ENCODE measurements at places on chromosomes 5 and 9. TPM values are rescaled to one million over a fixed set of nuclear protein-coding genes. Genes with fewer than 3 reads are reported as not detected.

Gene LCP2
- not detected for total RNA-seq

Gene SPZ1
- not detected for total RNA-seq

DNA sequence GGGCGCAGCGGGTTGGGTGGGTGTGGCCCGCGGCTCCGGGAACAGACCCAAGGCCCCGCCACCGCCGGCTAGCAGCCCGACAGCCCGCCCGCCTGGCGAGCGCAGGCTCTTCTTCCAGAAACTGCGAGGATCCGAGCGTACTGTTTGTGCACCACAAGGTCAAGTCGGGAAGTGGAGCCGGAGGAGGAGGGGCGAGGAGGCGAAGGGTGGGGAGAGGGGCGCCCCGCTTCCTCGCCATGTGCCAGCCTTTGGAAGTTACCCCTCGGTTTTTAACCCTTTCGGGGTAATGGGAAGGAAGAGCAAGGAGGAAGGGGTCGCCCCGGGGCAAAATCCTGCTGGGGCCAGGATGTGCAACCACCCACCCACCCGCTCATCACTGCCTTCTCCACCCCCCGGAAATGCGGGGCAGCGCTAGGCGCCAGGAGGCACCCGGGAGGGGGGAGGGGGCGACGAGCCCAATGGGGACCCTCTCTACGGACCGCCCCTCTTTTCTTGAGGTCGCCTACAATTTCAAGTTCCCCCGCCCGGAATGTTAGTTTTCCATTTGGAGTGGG lies 1.1 kb upstream of the JADE2 start:
- peak; percentile 50 for DNase-seq

Gene ZNF169
- 3.0 TPM for total RNA-seq

GRCh38 chr9:110426052-110426709 lies 88.5 kb upstream of the TXNDC8 start:
- DNase-seq, result no peak

- no peak for DNase-seq
These were observed 16.8 kb downstream of the ACSL6 start for GRCh38 chr5:131994533-131995226.

GRCh38 chr9:98603821-98604383 lies 104.8 kb downstream of the GABBR2 start:
- DNase-seq, result no peak

Gene PTCH1
- 39.2 TPM for total RNA-seq

DNA sequence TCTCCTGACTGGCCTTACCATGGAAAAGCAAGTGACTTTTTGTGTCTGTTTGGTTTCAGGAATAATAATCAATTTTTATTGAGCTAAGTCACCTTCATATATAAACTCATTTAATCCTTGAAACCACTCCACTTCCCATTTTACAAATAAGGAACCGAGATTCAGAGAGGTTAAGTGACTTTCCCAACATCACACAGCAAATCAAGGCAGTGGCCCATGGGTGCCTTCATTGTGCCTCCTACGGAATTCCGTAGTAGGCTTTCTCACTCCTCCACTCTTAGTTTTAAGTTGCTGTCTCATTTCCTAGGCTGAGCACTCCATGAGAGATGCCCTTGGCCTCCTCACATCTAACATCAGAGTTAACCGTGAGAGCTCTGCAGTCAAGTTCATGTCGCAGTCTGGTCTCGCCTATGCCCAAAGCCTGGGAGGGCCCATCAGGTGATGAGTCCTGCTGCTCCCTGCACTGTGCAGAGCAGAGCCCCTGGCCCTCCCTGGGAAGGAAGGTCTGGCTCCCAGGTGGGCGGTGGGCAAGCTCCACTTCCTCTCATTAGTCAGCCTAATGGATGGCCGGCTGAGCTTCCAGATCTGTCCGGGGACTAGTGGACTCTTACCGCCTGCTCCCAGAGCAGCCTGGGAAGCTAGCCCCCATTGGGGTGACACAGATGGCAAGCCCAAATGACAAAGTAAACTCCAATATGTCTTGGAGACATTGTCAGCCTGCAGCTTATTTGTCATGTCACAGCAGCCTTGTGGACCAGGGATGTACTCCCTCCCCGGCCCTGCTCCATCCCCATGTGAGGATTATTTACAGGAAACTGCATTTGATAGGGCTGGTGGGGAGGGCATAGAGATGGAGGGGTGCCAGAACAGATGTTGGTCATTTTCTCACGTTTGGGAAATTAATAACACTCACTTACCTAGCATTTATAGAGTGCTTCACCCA lies 123.4 kb downstream of the MVB12B start:
- no peak for DNase-seq

GRCh38 chr9:16453390-16453789 lies 417.1 kb downstream of the BNC2 start:
- no peak for DNase-seq

DNA sequence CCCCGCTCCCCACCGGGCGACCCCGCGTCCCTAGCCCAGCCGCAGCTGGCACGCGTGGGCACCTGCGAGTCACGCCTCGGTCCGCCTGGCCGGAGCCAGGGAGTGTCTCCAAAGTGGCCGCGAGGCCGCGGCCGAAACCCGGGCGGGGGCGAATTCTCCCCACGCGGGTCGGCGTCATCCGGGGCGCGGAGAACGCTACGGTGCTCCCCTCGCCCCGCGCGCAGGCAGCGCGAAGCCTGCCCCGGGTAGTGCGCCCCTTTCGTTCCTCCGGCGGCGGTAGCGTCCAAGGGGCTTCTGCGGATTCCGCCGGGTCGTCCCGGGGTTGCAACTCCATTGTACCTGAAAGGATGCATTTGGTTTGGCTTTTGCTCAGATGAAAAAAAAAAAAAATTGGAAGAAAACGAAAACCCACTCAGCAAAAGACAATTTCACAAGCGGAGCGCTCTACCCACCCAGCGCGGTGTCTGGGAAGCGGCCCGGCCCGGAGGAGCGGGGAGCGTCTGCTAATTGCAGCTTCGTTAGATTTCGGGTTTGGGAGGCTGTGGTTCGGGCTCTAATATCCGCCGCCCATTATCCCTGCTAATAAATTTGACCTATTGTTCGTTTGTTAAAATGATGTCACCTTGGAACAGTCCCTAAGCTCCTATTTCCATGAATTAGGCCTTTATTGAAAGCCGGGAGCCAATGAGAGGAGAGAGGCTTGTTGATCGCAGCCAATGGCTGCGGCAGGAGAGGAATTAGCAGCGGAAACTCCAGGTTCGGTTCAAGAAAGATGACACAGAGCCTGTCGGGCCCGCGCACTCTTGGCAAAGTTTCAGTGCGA lies at the start of gene TLX3:
TLX3 (plus strand) TSS at position 796 of the 823 bp plus-strand sequence. CDS start 118 bp downstream, outside the sequence.
- DNase-seq, result peak; percentile 97

Gene DMGDH
- total RNA-seq, result not detected

DNA sequence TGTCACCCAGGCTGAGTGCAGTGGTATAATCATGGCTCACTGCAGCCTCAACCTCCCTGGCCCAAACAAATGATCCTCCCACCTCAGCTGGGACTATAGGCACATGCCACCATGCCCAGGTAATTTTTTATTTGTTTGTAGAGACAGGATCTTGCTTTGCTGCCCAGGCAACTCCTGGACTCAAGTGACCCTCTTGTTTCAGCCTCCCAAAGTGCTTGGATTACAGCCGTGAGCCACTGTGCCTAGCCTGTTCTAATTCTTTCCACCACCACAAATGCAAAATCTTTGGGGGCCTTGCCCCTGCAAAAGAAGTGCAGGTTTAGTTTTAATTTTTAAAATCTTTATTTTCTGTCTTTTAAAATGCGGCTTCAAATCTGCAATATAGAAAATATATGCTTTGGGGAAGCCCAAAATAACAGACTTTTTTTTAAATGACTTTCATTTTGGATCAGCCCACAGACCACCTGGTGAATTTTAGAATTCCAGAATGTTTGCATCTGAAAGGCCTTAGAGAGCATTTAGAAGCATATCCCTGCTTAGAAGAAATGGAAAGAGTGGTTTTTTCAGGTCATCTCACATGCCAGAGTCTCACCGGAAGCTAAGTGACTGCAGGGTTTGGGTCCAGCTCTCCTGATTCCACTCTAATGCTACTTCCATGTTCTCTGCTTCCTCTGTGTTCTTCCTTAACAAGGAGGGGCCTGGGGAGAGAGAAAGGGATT lies 111.4 kb upstream of the FER start:
- DNase-seq, result no peak
